Small intestine (tissue), 16 donors: ENCODE measurements at places on chromosomes 2 and 18. TPM values are rescaled to one million over a fixed set of nuclear protein-coding genes. Genes with fewer than 3 reads are reported as not detected.

DCC gene
- polyA plus RNA-seq = 0.03 TPM

ACVR1C gene
- 1.4 TPM for polyA plus RNA-seq

EVX2 gene
- not detected for polyA plus RNA-seq

PIEZO2 gene
- polyA plus RNA-seq = 0.81 TPM

DNA sequence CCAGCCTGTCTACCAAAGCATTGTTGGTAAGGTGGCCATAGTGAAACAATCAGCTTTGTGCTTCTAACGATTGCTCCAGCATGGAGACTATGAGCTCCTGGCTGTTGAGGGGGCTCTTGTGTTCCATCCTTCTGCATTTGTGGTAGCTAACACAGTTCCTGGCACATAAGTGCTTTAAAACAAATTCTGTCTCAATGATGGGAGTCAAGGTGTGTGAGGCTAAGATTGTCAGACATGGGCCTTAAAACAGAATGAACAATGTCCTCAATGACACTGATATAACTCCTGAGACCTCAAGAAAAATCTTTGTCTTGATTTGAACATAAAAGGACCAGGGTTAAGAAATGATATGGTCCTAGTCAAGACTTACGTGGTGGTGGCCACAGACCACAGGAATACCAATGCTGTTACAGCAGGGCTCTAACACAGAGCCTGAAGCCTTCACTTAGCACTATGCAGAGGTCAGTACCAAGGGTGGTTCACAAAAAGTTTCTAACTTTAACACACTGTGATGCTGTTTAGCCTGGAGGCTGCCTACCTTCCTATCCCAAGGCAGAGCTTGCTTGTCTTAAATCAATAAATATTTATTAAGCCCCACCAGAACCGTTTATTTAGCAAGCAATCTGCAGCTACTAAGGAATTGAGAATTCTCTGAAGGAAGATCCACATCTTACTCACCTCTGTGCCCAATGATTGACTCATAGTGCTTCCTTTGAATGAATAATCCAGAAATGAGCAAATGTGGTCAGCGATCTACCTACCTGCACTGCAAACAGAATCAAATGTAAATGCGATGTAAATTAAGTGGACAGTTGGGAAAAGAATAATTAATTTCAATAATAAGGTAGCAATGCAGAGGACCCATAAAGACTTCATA, 35.1 kb downstream of the EVA1A start:
- no peaks in the 10 kb centered on the region for H3K4me1 ChIP-seq
- no peak for DNase-seq
- H3K36me3 ChIP-seq = no peaks in the 10 kb centered on the region
- no peak overlapping the region for H3K27ac ChIP-seq

GRCh38 chr2:50746526-50746925, 285.4 kb downstream of the NRXN1 start:
- H3K4me1 ChIP-seq = no peaks in the 10 kb centered on the region
- no peak overlapping the region for H3K27ac ChIP-seq
- no peak overlapping the region for H3K4me3 ChIP-seq
